ENCODE measurements at places on chromosomes 3 and 15. TPM values are rescaled to one million over a fixed set of nuclear protein-coding genes. Genes with fewer than 3 reads are reported as not detected.

- peaks cover 53% of the 10 kb centered on the region for H3K4me1 ChIP-seq
- no peak for DNase-seq
- H3K27ac ChIP-seq = no peak overlapping the region
- H3K4me3 ChIP-seq = no peak overlapping the region
- H3K27me3 ChIP-seq = peaks cover 26% of the 10 kb centered on the region
Observed at GRCh38 chr3:23749609-23750008, 56.1 kb upstream of the UBE2E1 start.

- H3K4me3 ChIP-seq = no peak overlapping the region
- no peaks in the 10 kb centered on the region for H3K27me3 ChIP-seq
- peaks cover 7% of the 10 kb centered on the region for H3K4me1 ChIP-seq
- no peaks in the 10 kb centered on the region for H3K36me3 ChIP-seq
- H3K27ac ChIP-seq = no peak overlapping the region
Observed at GRCh38 chr3:36909181-36909580, 35.7 kb downstream of the TRANK1 start.

- peaks cover 46% of the 10 kb centered on the region for H3K4me1 ChIP-seq
- no peaks in the 10 kb centered on the region for H3K27me3 ChIP-seq
- H3K27ac ChIP-seq = peak overlapping the region; percentile 75
- no peak for DNase-seq
- no peaks in the 10 kb centered on the region for H3K36me3 ChIP-seq
Observed at GRCh38 chr15:73022161-73022560, 30.1 kb upstream of the NEO1 start.

Gene GPR149
- not detected for total RNA-seq

DNA sequence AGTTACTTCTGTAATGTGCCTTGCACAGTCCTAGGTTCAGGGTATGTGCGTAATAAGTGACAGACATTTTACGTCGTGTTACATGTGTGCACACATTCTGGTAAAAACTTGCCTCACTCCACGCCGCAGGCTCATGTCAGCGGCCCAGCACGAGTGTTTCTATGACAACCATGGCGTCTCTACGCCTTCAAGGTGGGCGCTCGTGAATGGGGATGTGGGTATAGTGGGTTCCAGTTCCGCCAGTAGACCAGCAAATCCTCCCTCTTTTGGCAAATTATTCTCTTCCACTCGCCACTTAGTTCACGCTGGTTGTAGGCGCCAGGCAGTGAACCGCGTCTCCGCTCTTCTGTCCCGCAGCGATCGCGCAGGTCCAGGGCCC, 40.3 kb downstream of the CHST14 start:
- H3K27ac ChIP-seq = no peak overlapping the region
- no peaks in the 10 kb centered on the region for H3K36me3 ChIP-seq
- H3K4me1 ChIP-seq = peaks cover 14% of the 10 kb centered on the region
- peak overlapping the region; percentile 72 for H3K4me3 ChIP-seq

- H3K4me3 ChIP-seq = no peak overlapping the region
- no peaks in the 10 kb centered on the region for H3K27me3 ChIP-seq
- no peak overlapping the region for H3K27ac ChIP-seq
- DNase-seq = no peak
- H3K36me3 ChIP-seq = peaks cover 20% of the 10 kb centered on the region
Observed at GRCh38 chr15:65165875-65166274, 19.3 kb downstream of the CLPX start.

Gene INSYN1
- total RNA-seq = 14.2 TPM

GRCh38 chr3:194811118-194811517, 125.4 kb downstream of the FAM43A start:
- no peaks in the 10 kb centered on the region for H3K27me3 ChIP-seq
- H3K36me3 ChIP-seq = no peaks in the 10 kb centered on the region
- H3K4me3 ChIP-seq = no peak overlapping the region

Gene NMB
- 22.0 TPM for total RNA-seq

Data from GM23338 (cell line).